Karpas-422 (cell line): ENCODE measurements at places on chromosomes 1 and 21. TPM values are rescaled to one million over a fixed set of nuclear protein-coding genes. Genes with fewer than 3 reads are reported as not detected.

DNA sequence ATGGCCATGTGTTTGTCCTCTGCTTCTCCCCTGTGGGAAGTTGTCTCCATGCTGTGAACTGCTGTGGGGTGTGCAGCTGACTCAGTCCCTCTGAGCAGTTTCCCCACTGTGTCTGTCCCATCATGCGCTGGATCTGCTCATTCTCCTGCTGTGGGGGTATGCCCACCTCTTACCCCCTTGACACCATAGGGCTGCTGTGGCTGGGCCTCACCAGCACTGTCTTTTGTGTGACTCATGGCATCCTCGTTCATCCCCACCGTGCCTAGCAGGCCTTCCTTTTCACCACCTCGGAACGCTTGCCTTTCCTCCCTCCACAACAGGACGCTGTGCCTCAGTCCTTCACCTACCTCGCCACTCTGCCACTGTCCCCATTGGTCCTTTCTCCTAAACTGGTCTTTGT is 27.3 kb downstream of the VANGL2 start:
- peaks cover 41% of the 10 kb centered on the region for H3K4me1 ChIP-seq
- H3K27ac ChIP-seq, result no peak overlapping the region
- no peak overlapping the region for H3K4me3 ChIP-seq
- H3K36me3 ChIP-seq, result no peaks in the 10 kb centered on the region

- no peak overlapping the region for H3K4me3 ChIP-seq
- peaks cover 10% of the 10 kb centered on the region for H3K4me1 ChIP-seq
- no peak for DNase-seq
Observed at GRCh38 chr1:201614262-201615015, 75.5 kb downstream of the NAV1 start.

DNA sequence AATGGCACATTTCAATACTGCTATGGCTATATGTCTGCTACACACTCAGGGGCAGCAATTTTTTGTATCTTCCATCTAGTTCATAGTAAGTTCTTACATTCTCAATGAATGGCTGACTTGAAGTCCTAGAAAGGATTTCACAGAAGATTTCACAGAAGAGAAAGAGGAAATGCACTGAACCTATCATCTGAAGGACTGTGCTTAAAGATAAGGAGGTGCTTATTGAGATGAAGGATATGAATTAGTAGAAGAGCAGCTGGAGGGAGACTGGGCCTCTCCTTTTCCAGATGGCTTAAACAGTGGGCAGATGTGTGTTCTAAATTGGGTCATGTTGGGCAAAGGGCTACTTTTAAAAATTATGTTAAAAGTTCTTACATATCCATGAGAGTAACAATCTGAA is 14.6 kb downstream of the ADAR start:
- no peak overlapping the region for H3K27ac ChIP-seq
- no peaks in the 10 kb centered on the region for H3K27me3 ChIP-seq
- no peak overlapping the region for H3K4me3 ChIP-seq
- no peak for DNase-seq
- peaks cover 56% of the 10 kb centered on the region for H3K36me3 ChIP-seq
- no peaks in the 10 kb centered on the region for H3K4me1 ChIP-seq

GRCh38 chr1:24930260-24931145 is at the start of gene RUNX3:
RUNX3 (minus strand) TSS chr1:24930276; CDS start chr1:24929868, 408 bp downstream.
- peak within 1 kb of the TSS; percentile 80 for H3K27ac ChIP-seq
- peak within 1 kb of the TSS; percentile 71 for H3K4me3 ChIP-seq

- DNase-seq, result no peak
- peaks cover 4% of the 10 kb centered on the region for H3K4me1 ChIP-seq
- no peaks in the 10 kb centered on the region for H3K27me3 ChIP-seq
- no peak overlapping the region for H3K4me3 ChIP-seq
- H3K27ac ChIP-seq, result no peak overlapping the region
Observed at GRCh38 chr1:153610811-153611301, 2.1 kb downstream of the S100A16 start.

DNA sequence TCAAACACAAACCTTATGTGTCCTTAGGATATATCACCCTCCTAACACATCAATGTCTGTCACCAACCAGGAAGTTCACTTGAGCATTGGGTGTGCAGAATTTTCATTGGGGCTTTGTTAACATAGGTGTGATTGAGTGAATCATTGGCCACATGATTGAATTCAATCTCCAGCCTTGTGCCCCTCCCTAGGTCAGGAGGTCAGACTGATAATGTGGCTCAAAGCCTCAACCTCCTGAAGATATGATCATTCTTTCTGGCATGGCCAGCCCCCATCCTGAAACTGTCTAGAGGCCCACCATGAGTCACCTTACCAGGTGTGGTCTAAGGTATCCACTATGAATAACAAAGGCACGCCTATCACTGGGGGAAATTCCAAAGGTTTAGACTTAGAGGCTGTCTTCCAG is 90.1 kb downstream of the PKN2 start:
- DNase-seq, result no peak
- H3K4me3 ChIP-seq, result no peak overlapping the region
- no peaks in the 10 kb centered on the region for H3K4me1 ChIP-seq
- peaks cover 62% of the 10 kb centered on the region for H3K36me3 ChIP-seq
- no peak overlapping the region for H3K27ac ChIP-seq
- no peaks in the 10 kb centered on the region for H3K27me3 ChIP-seq

GRCh38 chr1:184752656-184753055 is 2.0 kb downstream of the EDEM3 start:
- no peaks in the 10 kb centered on the region for H3K27me3 ChIP-seq
- H3K36me3 ChIP-seq, result no peaks in the 10 kb centered on the region; the same call in 1 of the 2 replicates
- DNase-seq, result no peak
- H3K27ac ChIP-seq, result peak overlapping the region; percentile 54

- no peaks in the 10 kb centered on the region for H3K4me1 ChIP-seq
- H3K27me3 ChIP-seq, result no peaks in the 10 kb centered on the region
- no peak overlapping the region for H3K27ac ChIP-seq
- DNase-seq, result no peak
- H3K4me3 ChIP-seq, result no peak overlapping the region
Observed at GRCh38 chr21:24509131-24509530, 1098.2 kb downstream of the MRPL39 start.

MNDA gene
- total RNA-seq, result not detected in 2 replicates

TNFSF18 gene
- not detected in 2 replicates for total RNA-seq

EPHA10 gene
- total RNA-seq, result not detected in 2 replicates

ADAMTS4 gene
- 0.15 TPM in 1 of 2 replicates, not detected in the other for total RNA-seq

IFI6 gene
- 67.3 and 88.2 TPM in 2 replicates for total RNA-seq

LCE3E gene
- total RNA-seq, result not detected in 2 replicates
